GDM1 (cell line): ENCODE measurements at places on chromosomes 4 and X.
A peak's percentile ranks its signal among the peaks of the same experiment; 100 is the strongest.

GRCh38 chrX:119625843-119626242 lies 19.6 kb upstream of the NKRF start:
- DNase-seq, result no peak

DNA sequence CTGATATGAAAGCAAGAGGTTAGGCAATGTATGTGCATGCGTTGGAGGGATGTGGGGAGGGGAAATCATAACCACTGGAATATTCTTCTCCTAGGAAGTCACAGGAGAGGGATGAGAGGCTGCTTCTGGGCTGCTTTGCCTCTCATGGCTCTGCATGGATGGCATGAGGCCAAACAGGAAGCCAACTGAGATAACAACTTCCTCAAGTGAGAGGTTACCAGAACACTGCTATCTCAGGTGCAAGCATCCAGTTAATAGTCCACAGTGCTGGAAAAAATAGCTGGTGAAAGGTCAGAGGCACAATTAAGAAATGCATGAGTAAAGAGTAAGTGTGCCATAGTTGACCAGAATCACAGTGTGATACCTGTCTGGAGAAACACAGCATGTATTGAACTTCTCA lies 113.3 kb downstream of the ELOVL6 start:
- no peak for DNase-seq

DNA sequence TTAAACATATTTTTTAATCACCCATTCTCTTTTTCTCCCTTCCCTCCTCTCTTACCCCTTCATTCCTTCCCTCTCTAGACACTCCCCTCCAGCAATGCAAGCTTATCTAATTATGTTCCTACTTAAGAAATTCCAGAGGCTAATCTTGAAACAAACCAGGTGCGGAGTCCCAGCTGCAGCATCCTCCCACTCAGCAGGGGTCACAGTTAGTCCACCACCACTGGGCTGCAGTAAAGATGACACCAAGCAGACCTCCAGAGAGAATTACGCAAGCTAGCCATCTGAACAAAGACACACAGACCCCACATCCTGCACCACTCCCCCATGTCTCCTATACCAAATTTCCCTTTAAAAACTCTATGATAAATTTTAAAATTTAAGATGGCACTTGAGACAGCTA lies 13.9 kb upstream of the SEC24B start:
- no peak for DNase-seq

GRCh38 chr4:176841711-176842112 lies 49.0 kb upstream of the VEGFC start:
- no peak for DNase-seq

DNA sequence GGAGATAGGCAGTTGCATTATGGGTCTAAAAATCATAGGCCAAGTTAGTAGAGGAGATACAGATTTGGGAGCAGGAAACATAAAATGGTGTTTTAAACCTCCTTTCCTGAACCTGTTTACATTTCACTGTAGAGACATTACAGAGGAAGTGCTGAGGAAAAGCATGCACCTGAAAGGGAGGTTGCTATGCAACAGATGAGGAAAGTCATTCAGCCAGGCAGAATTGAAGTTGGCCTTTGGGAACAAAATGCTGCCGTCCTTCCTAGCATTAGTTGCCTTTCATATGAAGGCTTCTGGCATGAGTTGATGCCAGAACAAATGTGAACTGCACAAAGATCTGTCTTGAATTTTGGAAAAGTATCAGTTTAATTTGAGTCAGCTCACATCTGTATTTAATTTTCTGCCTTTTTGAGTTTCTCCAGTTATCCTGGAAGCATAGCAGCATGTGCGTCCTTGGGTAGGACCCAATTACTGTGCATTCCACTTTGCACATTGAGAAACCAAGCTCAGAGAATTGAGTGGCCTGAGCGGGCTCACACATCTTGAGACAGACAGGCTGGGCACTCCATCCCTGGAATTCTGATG lies 38.2 kb downstream of the MAGED1 start:
- no peak for DNase-seq

- no peak for DNase-seq
These were observed 38.6 kb downstream of the MND1 start for GRCh38 chr4:153383131-153383530.

DNA sequence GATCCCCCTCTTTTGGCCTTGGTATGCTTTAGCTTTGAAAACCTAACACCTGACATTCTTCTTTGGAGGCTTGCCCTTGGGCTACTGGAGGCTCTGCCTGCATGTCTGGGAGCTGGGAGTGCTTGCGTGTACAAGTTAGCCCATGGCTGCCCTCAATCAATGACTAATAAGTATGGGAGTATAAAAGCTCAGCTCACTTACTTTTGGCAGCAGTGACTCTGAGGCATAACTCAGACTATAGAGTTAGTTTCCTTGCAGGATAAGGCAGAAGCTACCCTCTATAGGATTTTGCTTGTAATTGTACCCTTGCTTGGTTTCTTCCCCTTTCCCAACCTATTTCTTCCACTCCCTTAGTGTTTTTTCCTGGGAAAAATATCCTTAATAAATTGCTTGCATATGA lies 247.9 kb downstream of the PPP1R2C start:
- DNase-seq, result no peak

- DNase-seq, result no peak
These were observed 158.7 kb downstream of the DCHS2 start for GRCh38 chr4:154332681-154333421.

- DNase-seq, result no peak
These were observed 411.4 kb downstream of the INPP4B start for GRCh38 chr4:142434519-142435224.

GRCh38 chrX:105552395-105552794 lies 269.9 kb upstream of the NRK start:
- DNase-seq, result no peak

DNA sequence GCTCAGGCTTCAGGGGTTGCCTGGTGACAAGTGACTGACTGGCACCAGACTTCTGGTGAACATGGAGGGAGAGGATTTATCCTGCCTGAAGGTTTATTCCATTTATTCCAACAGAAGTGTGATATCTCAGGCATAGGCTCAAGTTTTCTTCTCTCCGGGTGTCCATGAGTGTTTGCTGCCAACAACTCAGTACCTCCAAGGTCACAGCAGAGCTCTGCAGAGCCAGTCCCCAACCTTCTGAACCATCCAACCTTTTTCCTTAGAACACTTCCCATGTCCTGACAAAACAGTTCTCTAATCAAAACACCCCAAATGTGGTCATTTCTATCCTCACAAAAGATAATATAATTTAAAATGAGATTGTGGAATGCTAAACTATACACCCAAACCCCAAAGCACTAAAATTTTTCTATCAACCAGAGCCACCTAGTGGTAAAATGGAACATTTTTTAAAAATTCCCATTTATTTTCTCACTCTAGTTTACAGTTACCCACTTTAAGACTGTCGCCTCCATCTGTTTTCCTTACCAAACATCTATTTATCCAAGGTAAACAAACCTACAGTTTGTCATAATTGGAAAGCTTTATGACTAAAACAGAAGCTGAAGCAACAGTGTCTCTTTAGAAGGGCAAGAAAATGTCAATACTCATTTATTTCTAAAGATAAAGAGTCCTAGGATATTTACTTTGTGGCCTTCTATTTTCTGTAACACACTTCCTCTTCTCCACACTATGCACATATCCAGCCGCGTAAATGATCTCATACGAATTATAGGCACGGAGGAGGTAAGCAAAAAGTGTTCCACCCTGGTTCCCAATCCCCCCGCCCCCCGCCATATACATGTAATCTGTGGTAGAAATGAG lies 39.5 kb downstream of the TMEM154 start:
- no peak for DNase-seq

GRCh38 chr4:141140391-141141200 lies 7.3 kb upstream of the RNF150 start:
- no peak for DNase-seq

- no peak for DNase-seq
These were observed 342.5 kb upstream of the FSTL5 start for GRCh38 chr4:162506253-162506652.

DNA sequence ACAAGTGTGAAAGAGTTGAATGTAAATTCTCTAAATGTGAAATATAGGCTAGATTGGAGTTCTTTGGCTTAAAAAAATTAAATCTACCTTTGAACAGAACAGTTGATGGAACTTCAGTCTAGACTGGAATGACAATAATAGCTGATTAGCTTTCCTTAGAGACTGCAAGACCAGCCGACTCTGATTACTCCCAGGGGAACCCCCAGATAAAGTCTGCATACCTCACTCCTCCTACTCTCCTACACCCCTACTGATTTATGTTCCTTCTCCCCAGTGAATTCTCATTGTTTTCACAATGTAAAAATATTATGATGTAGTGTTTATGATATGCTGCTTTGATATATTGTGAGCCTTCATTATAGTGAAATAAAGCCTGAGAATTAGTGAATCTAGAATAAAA lies 241.3 kb downstream of the CFAP299 start:
- no peak for DNase-seq

GRCh38 chr4:169410839-169411770 lies 140.3 kb upstream of the SH3RF1 start:
- DNase-seq, result peak; percentile 77

DNA sequence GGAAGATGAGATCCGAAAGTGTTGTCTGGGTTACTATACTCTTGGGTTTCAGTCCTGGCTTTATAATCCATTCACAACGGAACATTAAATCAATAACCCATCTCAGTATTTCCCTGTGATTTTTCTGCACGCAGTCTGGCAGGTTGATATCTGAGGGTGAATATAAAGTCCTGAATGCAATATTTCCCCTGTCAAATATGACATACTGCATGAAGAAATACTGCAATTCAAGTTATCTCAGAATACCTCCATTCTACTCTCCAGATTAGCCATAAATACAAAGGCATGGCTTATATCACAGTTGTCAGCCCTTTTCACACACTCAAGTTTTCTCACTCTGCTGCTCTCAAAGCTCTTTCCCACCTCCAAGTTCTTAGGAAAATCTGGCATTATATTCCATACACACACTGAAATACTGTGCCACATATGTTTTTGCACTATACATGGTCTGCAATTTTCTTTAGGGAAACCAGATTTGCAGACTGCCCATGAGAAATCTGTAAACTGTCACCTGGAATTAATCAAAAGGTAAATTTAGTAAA lies 64.7 kb downstream of the WDFY3 start:
- DNase-seq, result no peak

DNA sequence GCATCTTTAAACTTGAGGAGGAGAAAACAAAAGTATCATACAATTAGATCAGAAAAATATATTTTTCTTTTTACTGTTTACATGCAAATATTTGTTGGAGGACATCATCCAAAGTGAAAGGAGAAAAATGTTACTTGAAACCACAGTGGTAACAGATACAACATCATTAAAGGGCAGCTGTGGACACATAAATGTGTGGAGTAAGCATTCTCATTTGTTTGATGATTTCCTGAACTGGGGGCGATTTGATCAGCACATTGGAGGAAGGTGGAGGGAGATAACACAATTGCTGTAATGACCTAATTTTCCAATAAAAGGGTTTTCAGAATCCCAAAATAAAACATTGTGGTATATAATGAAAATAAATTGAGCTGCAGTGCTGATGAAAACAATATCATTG lies 314.5 kb upstream of the HS3ST1 start:
- DNase-seq, result no peak

DNA sequence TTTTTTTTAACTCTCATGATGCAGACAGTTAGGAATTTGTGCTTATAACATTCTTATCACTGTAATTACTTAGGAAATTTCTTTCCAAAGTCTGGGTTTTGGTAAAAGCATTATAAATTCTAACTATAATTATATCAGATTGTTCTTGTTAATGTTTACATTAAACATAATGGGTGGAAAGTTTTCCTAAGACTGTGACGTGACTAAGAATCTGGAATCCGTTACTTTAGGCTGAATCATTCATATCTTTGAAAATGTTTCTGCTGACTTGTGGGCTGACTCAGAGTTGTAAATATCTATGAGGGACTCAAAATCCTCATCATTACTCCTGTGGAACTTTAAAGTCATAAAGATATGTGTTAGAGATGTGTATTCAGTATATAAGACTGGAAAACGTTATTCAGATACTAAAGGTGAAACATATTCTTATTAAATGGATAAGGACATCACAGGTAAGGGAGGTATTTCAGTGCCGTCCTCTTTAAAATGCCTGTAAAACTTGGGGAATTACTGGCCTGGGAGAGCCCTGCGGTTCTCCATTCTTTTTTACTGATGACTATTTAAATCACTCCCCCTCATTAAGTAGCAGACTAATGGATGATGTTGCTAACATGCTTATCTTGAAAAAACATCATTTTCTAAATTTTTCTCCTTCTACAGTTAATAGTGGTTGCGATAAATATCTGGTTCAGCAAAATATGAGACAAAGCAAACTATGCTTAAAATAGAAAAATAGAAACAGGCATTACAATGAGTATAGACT lies 159.0 kb downstream of the DCLK2 start:
- no peak for DNase-seq

GRCh38 chr4:172173206-172173605 lies 360.0 kb downstream of the GALNTL6 start:
- no peak for DNase-seq

DNA sequence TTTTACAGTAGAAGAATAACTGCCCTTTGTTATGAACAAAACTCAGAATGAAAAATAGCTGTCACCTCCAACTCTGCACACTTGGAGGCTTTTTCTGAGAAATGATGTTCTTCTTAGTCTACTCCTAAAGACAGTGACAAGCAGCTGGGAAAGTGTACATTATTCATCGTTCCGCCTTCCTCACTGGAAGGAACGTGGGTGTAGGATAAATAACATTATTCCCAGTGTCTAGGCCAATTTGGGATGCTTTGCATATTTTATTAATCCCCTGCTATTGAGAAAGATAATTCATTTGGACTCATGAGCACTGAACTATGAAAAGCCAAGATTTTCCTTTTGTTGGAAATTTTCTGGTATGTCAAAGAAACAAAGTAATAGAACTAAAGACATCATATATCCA lies 87.8 kb downstream of the VCX2 start:
- no peak for DNase-seq

DNA sequence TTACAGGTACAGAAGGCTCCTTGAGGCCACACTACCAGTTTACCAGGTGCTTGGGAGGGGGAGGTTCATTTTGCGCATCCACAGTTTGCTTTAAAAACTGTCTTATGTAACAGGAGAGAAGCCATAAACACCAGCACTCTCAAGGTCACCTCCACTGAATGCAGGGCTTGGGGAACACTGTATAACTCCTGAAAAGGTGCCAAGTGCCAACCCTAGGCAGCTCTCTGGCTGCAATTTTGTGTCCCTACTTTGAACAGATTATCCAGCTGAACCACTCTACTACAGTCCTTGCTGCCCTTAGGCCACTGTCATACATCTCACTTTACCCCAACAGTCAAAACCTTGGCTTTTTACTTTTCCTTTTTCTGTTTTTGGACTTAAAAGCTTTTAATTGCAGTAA lies 507.9 kb downstream of the SMARCA1 start:
- no peak for DNase-seq

DNA sequence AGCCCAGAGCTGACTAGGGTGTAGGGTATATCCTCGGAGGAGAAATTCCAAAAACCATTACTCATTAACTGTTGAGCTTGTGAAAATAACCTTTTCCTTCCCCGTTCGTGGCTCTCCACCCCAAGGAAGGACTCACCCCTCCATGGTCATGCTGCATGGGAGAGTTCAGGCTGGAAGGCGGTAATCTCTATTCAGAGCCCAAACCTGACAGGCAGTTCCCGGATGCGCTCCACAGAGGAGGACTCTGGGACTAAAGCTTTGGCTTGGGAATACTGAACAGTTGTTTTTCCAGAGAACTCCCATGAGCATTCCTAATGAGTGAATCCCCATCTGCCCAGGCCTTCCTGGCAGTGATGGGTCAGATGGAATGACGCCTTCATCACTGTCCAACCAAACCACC lies 125.4 kb downstream of the BCOR start:
- DNase-seq, result no peak
